ENCODE measurements at places on chromosomes 2 and 18. TPM values are rescaled to one million over a fixed set of nuclear protein-coding genes. Genes with fewer than 3 reads are reported as not detected.

The RESP18 gene
- total RNA-seq, result not detected

The ALLC gene
- total RNA-seq, result not detected

The CCDC85A gene
- 36.5 TPM for total RNA-seq

The LBH gene
- total RNA-seq, result 27.5 TPM

The SLC4A3 gene
- total RNA-seq, result 13.4 TPM

The KCNF1 gene
- not detected for total RNA-seq

The TUBA3D gene
- not detected for total RNA-seq

The STON1 gene
- 1.5 TPM for total RNA-seq

The RANBP2 gene
- 59.7 TPM for total RNA-seq

The CACNB4 gene
- 0.04 TPM for total RNA-seq

The TTC21B gene
- 12.8 TPM for total RNA-seq

The NCKAP1 gene
- 158 TPM for total RNA-seq

The ME2 gene
- 35.1 TPM for total RNA-seq

The HOXD4 gene
- 0.58 TPM for total RNA-seq

The METTL5 gene
- total RNA-seq, result 59.5 TPM

All from HFFc6 (cell line).